Effector memory CD4-positive, alpha-beta T cell (primary cell): ENCODE measurements at places on chromosomes 7 and 10.

- no peak for DNase-seq
Observed at GRCh38 chr7:134727711-134728110, 51.7 kb upstream of the CALD1 start.

- no peak for DNase-seq
Observed at GRCh38 chr7:97512441-97513207, 219.3 kb upstream of the TAC1 start.

DNA sequence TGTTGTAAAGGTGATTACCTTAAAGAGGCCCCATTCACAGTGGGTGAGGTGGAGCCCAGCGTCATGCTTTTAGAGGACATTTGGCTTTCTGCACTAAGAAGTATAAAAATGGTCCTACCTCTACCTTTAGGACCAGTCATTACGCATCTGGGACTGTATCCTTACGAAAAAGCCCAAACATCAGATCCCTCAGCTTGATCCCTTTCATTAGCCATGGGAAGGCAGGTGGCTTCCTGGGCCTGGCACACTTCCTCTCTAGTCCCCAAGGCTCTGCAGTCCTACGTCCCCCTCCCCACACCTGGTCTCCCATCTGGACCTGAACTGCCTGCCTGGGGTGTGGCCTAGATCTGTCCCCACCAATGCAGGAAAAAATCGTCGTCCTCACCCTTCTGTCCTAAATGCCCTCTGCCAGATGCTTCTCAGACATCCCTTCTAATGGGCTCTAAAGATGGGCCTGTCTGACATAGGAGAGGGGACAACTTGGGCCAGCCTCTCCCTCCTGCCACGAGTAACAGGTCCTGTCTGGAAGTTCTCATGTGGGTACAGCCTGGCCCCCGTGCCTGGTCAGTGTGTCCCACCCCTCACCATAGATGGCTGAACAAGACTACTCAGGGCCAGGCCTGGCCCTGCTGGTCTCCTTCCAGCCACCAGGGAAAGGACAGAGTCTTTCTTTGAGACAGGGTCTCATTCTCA, 11.8 kb upstream of the SLC18A3 start:
- no peak for DNase-seq

- DNase-seq: no peak
Observed at GRCh38 chr7:54252256-54253035, 289.7 kb upstream of the VSTM2A start.

GRCh38 chr10:126234630-126235029, 153.6 kb downstream of the ADAM12 start:
- no peak for DNase-seq

DNA sequence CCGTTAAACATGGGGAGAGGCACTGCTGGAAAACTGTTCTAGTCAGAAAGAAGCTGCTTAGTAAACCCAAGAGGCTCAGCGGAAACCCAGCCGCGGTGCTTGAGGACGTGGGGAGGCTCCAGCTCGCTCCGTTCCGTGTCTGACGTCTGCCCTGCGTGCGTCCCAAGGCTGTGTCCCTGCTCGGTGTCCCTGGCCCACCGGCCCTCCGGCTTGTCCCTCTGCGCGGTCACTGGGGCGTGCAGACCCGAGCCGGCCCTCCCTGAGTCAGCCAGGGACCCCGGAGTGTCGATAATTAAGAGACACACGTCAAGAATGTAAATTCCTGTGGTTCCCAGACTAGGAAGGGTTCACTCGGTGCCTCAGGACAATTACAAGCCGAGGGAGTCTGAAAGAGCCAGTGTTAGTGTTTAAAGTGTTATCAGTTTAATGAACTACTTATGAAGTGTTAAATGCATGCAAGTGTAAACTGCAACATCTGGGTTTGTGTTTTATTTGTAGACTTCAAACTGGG, 98.9 kb downstream of the WDR11 start:
- no peak for DNase-seq

GRCh38 chr7:77223261-77223660, 23.6 kb upstream of the FGL2 start:
- DNase-seq: no peak

GRCh38 chr10:124829447-124830115, 28.0 kb downstream of the ABRAXAS2 start:
- DNase-seq: no peak

GRCh38 chr7:151123158-151123821, 37.0 kb downstream of the AGAP3 start:
- no peak for DNase-seq

DNA sequence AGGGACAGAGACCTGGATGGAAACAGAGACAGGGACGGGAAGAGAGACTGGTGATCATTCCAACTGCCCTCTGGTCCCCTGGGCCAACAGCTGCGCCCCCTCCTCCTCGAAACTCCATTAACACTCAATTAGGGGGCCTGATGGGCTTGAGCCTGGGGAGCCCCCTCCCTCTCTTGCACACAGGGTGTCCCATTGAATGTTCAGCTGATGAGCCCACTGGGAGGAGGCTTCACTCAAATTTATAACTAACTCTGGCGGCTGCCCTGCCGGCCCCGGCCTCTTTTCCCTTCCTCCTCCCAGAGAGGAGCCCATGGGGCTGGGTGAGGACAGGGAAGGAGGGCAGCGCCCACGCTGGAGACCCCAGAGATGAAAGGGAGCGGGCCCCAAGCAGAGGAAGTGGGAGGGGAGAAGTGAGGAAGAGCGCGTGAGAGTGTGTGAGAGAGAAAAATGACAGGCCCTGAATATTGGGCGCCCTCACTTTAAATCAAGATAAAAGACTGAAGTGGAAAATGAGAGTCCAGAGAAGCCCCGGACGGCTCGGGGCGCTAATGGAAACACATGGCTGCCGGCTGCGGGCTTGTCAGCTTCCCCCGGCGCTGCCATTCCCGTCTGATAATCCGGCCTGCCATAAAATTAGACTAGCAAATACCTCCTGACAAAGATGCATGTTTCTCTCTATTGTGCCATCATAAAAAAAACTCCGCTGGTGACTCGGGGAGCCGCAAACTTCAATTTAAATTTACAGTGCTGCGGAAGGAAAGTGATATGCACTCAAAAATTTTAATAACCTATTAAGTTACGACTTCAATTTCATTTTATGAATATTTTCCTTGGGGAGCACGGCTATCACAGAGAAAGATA, 58.0 kb upstream of the PAX2 start:
- DNase-seq: no peak

DNA sequence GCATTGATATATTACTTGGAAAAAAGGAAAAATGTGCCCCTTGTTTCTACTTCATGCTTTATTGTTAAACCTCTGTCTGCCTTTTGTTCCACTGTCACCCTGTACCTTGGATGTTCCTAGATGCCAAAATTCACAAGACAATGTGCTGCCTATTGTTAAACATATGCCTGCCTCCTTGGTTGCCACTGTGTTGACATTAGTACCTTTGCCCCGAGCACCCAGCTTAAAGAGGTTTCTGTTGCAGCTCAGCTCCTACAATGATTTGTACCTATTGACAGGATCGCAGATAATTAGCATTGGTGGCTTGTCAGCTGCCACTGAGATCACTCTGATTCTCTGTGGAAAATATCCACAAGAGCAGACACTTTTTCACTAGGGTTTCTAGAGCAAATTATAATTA, 188.0 kb downstream of the KCND2 start:
- DNase-seq: no peak

DNA sequence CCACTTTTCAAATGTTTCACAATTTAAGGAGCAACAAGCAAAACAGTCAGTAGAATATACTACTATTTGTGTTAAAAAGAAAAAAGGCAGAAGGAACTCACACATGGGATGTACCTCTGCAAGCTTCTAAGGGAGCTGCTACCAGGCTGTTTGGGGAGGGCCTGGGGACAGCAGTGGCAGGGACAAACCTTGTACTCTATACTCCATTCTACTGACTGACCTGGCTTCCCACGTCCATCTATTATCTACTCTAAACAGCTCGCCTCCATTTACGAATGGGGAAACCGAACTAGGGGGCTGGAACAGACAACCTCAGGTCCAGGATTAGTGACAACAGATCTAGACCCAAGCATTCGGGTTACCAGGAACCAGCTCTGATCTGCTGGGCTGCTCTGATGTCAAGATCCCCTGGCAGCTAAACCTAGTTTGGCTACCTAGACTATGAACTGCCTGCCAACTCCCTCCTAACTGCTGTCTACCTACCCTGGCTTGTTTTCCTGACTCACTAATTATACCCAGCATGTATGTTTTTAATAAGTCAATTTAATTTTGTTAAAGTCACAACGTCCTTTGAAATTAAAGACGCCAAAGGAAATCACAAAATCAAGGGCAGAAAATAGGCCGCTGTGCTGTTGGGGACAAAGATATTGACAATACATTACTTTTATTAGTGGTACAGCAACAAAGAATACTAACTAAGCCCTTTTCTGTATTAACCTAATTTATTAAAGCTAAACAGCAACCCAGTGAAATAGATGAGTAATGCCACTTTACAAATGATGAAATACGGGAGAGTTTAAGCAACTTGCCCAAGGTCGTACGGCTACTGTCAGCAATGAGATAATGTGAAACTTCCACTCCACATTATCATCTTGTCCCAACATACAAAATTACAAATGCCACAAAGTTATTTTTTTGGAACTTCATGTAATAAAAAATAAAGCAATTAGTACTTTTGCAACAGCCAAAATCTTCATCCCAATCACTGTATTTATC, 5.3 kb downstream of the PSAP start:
- no peak for DNase-seq

DNA sequence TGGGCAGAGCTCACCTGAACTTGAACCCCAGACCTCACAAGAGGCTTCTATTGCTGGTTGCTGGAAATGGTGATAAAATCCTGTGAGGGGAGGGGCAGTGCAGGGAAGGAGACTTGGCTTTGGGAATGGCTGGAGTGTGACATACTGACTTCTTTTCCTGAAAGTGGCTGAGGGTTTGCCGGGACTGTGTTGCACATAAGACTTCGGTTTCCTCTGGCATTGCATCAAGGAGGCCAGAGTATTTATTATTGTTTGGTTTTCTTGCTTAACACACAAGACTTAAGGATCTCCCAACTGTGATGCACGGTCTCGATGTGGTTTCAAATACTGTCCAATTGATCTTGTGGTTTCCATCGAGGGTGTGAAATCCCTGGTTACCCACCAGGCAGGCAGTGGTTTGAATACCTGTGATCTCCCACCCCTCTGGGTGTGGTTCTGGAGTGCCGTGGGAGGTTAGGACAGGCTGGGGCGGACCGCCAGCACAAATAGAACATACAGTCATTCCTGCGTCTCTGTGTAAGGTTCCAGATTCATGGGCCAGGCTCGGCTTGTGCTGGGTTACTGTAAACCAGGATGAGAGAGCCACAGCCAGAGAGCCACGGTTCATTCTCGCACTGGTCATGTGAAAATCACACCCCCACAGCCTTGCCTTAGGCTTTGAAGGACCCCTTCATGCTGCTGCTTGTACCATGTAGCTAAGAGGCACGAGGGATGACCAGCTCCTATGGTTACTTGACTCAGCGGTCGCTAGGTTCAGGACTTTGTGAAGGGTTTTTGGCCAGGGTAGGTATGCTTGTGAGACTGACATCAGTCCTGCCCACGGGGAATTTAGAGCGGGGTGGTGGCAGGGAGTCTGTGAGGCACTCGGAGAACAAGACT, 39.2 kb downstream of the WBP1L start:
- DNase-seq: no peak

DNA sequence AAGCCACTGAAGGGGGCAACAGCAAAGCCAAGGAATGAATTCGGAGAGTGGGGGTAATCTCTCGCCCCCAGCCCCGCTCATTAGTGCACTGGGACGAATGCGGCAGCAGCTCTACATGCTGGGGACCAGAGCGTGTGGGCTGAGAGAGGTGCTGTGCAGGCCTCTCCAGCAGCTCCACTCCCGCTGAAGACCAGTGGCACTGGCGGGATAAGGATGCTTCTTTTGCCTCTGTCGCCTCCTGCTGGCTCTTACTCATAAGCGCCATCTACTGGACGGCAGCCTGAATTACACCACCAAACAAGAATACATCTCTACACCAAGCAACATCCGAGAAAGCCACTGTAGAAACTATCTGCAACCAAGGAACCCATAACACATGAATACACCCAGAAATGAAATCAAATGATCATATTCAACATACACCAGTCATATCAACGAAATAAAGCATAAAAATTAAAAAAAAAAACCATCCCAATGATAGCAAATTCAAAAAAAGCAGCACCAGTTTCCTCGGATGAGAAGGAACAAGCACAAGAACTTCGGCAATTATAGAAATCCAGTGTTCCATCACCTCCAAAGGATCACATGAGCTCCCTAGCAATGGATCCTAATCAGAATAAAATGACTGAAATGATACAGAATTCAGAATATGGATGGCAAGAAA, 79.0 kb upstream of the TMEM168 start:
- DNase-seq: peak; percentile 9

- DNase-seq: no peak
Observed at GRCh38 chr10:6649903-6650302, 69.8 kb upstream of the PRKCQ start.

- no peak for DNase-seq
Observed at GRCh38 chr7:45984386-45985295, 63.6 kb upstream of the IGFBP3 start.

DNA sequence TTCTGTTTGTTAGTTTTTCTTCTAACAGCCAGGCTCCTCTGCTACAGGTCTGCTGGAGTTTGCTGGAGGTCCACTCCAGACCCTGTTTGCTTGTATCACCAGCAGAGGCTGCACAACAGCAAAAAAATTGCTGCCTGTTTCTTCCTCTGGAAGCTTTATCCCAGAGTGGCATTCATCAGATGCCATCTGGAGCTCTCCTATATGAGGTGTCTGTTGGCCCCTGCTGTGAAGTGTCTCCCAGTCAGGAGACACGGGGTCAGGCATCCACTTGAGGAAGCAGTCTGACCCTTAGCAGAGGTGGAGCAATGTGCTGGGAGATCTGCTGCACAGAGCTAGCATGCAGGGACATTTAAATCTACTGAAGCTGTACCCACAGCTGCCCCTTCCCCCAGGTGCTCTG, 26.7 kb upstream of the CROT start:
- DNase-seq: no peak
